ENCODE measurements at places on chromosomes 2 and 18.

GRCh38 chr2:28645553-28645952 is 106.1 kb upstream of the PPP1CB start:
- no peak for DNase-seq

- DNase-seq: no peak
Measured at GRCh38 chr18:68557183-68557582, 157.7 kb downstream of the TMX3 start.

- DNase-seq: no peak
Measured at GRCh38 chr18:72375618-72376017, 168.5 kb downstream of the CBLN2 start.

GRCh38 chr2:85525567-85525966 is 13.4 kb upstream of the MAT2A start:
- DNase-seq: no peak

- no peak for DNase-seq
Measured at GRCh38 chr2:27863146-27863545, 27.0 kb downstream of the RBKS start.

- DNase-seq: no peak
Measured at GRCh38 chr2:10498525-10499274, 50.6 kb upstream of the ODC1 start.

GRCh38 chr2:64718250-64718885 is 64.7 kb upstream of the SERTAD2 start:
- DNase-seq: no peak

DNA sequence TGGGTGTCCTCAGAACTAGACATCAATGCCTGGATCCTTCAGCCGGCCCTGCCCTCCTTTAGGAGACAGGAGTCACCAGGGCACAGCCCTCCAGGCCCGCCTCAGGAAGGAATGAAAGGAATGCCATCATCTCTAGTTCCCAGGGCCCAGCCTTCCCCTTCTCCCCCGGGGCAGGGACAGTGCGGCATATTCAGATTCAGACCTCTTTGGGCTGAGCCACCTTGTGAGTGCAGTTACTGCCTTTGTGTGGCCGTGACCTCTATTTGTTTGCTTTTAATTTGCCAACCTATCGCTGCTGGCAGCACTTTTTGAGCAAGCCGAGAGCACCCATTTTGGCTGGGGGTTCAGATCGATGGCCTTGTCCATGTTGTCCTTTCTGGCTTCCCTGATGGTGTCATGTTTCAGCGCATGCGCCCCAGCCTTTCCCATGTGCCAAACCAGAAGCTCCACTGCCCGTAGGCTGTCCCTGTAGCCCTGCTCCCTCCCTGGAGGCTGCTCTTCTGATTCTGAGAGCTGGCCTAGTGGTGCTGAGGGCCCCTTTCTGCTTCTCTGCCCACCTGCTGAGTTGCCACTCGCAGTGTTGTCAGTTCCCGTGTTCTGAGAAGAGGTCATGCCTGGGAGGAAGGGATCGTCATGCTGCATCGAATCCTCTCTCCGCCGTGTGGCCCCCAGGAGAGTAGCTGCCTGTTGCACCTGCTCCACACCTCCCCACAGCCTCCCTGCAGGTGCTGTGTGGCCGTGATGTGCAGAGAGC is 10.9 kb downstream of the ANKRD23 start:
- DNase-seq: no peak

DNA sequence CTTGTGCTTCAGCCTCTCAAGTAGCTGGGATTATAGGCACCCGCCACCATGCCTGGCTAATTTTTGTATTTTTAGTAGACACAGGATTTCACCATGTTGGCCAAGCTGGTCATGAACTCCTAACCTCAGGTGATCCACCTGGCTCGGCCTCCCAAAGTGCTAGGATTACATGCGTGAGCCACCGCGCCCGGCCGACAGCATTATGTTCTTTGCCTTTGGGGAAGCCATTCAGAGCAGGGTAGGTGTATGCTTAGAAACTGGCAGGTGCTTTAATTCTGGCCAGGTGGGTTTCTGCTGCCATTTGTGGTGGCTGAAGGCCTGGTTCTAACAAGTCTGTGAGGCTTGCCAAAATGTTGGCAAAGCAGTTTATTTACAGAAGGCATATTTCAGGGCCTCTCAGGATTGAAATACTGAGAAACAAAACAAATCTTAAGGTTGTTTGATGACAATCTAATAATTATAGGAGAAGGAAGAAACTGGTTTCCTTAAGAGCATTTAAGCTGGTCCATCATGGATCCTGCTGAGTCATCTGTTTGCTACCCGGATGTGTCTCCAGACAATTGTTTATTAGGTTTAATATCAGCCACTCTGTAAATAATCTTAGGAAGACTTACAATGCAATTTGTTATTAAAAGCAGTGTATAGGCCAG is 16.0 kb downstream of the SLC20A1 start:
- no peak for DNase-seq

DNA sequence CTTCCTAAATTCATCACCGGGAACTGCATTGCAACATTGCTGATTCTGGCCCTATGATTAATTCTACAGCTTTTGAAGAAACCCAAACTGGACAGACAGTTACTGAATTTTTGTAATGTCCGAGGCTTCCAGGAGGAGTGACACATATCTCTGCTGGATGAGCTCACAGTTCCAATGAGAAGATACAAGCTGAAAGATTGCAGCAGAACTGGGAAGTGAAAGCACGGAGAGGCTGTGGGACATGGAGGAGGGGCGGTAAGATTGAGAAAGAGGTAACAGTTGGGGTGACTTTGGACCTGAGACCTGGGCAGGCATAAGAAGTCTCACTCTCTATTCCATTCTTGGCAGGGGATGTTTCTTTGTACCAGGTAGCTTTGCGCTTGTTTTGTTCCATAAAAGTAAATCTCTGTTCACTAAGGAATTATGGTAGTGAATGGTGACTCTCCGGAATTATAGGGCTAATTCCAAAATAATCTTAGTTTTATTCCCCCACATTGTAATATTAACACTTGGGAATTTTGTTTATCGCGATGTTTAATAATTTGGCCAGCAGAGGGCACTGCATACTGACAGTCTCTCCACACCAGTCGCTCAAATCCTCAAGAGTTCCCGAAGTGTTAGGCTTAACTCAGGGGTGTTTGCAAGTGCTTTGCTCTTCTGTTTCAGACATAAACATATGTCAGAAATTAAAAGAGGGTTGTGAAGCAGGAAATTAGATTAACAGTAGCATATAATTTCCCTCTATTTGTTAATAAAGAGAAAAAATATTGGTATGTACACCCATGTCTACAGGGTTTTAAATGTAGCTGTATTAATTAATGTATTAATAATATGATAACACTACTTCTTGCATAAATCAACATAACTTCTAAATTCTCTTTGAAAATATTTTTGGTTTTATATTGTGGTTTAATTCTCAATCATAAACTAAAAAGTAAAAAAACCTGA is 201.4 kb downstream of the SOCS6 start:
- DNase-seq: peak; percentile 84

DNA sequence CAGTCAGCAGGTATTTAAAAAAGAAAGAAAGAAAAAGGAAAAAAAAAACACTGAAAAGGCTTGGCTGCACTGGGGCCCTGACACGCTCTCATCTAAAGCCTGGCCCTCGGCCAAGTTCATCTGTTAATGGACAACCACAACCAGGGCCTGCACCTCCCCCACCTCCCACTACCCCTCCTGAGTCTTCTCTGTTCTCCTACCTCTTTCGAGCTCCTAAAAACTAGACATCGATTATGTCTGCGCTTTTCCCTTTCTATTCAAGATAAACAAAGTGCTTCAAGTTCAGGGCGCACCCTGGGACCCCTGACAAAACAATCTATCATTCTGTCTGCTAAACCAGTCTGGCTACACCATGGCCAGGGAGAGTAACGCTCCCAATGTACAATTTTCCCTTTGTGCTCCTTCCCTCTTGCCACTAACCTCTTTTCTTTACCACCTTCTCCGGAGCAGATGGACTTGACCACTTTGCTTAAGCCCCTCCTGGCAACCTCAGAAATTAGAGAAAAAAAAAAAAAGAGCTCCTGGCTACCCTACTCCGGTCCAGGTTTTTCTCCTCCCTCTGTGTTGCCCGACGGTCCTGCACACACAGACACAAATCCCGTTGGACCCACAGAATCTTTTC is 22.7 kb downstream of the BCL11A start:
- DNase-seq: no peak

GRCh38 chr2:64623242-64623850 is 30.4 kb downstream of the SERTAD2 start:
- DNase-seq: no peak

GRCh38 chr2:23518481-23519333 is 133.7 kb downstream of the KLHL29 start:
- no peak for DNase-seq

DNA sequence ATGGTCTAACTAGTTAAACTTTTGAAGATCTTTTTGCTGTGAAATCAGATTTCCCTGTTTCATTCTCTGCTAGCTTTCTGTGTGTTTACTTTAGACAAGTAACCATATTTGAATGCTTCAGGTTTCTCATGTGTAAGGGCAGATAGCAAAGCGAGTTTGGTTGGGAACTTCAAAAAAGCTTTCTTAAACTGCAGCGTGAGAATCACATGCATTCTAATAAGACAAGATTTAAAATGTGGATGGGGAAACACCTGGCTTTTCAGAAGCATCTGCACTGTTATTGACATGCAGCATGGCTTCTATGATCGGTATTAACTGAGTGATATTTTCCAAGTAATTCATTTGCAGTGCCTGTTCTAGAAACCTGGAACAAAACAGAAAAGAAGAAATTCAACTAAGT is 119.3 kb downstream of the ABCA12 start:
- no peak for DNase-seq

GRCh38 chr2:198456418-198456817 is 652.0 kb downstream of the PLCL1 start:
- no peak for DNase-seq

DNA sequence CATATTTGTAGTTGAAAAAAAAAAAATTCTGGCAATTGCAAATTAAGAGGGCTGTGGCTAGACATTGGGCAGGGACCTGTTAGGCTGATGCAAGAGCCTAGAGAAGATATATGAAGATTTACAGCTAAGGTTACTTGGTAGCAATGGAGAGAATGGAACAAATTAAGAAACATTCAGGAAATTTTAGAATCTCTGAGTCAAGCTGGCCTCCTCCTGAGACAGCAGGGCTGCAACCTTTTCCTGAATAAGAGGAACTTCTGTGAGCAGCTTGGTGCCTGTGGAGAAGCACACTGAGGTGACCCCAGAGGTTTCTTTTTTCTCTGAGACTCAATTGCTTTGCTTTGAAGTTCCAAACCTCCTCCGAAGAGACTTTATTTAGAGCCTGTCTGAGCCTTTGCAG is 118.6 kb upstream of the LRATD1 start:
- DNase-seq: peak; percentile 14

DNA sequence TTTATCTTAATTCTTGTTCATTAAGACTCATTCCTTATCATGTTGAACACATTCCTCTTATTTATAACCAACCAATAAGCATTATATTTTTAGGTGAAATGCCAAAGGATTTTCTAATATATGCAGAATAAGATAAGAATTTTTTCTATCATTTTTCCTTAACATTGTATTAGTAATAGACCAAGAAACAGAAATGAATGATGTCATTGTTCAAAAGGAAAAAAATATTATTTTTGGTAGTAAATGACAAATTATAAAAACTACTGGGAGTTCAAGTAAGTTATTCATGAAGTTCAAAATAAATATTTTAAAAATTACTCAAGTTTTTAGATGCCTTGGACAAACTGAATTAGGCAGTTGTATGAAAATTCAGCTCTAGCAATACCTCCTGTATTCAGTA is 25.5 kb downstream of the DCAF17 start:
- DNase-seq: no peak

GRCh38 chr2:99805930-99806476 is 316.2 kb upstream of the REV1 start:
- DNase-seq: no peak

DNA sequence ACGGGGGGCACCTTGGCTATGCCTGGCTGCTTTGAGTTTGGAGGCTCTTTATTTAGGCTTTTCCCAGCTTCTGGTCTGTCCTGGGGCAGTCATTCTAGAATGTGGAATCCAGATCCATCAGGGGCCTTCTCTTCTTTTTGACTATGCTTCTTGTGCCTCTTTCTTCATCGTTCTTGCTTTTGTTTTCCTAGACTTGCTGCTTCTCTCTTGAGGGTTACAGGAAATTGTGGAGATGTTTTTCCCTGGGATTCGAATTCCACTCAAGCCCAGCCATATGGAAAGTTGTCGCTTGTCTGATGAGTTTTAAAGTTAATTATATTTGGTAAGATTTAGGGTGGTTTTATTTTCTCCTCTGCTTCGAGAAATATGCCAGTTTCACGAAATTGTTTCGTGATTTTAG is 2.4 kb downstream of the GLI2 start:
- DNase-seq: no peak

DNA sequence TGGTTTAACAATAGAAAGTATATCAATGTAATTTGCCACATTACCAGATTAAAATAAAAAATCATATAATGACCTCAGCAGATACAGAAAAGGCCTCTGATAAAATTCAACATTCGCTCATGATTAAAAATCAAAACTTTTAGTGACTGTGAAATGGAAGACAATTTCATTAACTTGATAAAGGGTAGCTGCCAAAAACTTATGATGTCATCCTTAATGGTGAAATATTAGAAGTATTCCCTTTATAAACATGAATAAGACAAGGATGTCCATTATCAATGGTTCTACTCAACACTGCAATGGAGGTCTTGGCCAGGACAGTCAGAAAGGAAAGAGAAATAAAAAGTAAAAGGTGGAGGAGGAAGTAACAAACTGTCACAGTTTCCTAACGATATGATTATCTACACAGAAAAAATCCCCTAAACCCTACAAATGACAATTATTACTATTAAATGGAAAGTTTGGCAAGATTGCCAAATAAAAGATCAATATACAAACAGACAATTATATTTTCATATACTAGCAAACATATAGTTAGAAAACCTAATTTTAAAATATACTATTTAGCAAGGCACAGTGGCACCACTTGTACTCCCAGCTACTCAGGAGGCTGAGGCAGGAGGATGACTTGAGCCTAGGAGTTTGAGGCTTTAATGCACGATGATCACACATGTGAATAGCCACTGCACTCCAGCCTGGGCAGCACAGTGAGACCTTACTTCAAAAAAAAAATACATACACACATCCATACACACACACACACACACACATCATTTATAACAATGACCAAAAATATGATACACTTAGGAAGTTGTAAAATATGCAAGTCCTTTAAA is 12.8 kb downstream of the METTL8 start:
- DNase-seq: no peak

DNA sequence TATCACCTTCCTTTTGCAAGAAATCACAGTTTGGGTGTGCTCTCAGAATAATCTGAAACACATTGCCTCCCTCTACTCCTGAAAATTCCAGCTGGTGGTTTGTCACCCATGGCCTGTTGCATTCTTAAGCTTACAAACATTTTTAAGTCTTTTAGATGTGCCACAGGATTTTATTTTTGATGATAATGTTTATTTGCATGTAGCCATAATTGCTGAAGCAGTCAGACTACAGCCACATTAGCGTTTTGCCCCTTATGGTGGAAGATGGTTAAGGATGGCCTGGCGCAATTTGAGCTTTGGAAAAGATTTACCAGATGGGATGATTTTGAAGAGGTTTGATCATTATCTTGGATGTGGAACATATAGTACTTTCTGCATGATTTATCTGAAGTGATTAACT is 439.5 kb downstream of the MEIS1 start:
- no peak for DNase-seq
